ENCODE measurements at places on chromosomes 11 and 22.
A peak's percentile ranks its signal among the peaks of the same experiment; 100 is the strongest.

DNA sequence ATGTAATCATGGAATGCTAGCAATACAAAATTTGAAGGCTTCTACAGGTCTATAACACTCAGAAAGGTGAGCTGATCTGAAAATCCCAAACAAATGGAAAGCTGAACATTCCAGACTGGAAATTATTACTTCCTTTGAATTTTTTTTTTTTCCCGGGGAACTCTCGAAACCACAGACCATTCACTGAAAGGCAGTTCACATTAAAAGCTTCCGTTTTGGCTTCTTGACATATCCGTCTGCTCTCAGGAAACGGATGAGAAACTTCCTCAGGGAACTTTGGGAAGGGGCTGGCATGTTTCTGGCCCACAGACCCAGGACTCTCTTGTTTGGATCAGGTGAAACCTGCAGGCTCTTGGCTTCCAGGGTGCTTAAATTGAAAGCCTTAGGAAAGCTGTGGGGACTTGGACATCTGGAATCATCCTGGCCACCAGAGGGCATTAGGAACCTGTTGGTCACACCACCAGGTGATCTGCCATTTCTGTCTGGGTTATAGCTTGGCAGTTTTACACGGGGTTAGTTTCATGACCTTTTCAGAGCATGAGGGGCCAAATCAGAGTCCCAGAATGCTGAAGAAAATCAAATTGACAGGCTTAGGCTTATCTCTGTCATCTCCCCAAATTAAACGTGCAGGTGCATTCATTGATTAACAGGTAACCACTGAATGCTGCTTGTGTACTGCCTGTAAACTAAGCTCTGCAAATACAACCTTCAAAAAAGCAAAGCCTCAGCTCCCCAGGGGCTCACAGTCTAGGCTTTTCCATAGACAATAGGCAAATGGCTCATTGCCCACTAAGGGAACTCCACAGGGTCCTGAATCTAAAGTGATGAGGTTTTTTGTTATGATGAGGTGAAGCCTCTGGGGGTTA is 22.7 kb upstream of the GRAMD1B start:
- DNase-seq: peak; percentile 26

- no peak for DNase-seq
These were observed 15.5 kb upstream of the LMO2 start for GRCh38 chr11:33907421-33907820.

DNA sequence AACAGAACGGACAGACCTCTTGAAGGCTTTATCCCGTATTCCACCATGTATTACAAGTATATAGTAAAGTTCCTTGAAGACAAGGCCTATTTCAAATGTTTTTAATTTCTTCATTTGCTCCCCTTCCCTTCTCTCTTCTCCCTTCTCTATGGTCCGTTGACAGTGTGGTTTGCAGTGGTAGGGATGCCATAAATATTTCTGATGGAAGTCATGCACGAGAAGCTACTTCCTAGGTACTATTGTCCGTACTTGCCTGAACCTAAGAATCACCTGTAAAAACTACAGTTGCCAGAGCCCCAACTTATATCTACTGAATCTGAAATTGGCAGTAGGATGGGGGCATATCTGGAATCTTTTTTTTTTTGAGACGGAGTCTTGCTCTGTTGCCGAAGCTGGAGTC is 2.8 kb downstream of the PISD start:
- DNase-seq: no peak

DNA sequence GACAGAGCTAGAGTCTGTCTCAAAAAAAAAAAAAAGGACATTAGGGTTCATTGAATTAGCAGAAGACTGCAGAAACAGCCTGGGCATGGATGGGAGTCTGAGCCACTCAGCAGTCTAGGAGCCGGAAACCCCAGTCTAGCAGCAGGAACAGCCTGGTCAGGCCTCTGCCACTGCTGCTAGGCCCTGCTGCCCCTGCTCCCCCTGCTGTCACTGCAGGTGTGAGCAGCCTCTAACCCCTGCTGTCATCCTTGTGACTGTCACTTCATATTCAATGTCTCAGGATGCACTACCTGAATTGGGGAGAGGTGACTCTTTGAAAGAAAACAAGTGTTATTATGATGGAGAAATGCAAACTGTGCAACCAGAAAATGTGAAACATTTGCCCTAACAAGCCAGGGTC is 7.0 kb upstream of the DDX17 start:
- DNase-seq: peak; percentile 39

DNA sequence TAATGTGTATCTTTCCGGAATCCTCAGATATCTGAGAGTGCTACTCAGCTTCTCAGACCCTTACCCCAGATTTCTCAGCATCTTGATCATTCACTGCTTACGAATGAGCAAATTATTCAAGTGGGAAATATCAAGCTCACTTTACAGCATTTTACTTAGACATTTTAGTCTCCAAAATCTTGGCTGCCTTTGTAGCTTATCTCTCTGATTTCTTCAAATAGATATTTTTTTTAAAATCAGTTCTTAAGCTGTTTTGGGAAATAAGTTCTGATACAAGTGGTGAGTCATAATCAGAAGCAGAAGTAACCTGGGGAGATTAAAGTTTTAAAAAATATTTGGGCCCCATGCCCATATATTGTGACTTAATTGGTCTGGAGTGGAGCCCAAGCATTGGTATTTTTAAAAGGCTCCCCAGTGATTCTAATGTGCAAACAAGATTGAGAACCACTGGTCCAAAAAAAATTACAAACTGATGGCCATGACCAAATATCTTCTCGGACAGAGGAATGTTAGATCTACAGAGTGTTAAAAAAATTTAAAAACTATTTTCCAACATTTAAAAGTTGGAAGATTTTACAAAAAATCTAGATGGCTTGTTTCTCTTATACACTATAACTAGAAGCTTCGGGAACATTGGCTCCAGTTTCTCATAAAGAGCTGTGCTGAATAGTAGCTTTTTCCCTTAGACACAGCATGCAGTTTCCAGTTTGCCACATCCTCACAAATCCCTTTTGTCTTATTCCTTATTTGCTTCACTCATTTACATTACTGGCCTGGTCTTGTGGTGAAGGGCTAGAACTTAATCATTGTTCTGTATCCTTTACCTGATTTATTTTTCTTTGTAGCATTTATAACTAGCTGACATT is 87.8 kb upstream of the BMAL1 start:
- no peak for DNase-seq

Measured in 8988T (cell line).